T-helper 22 cell (primary cell): ENCODE measurements at places on chromosomes 2 and 18.

GRCh38 chr18:78632111-78632541 is 347.5 kb upstream of the SALL3 start:
- DNase-seq, result no peak

- DNase-seq, result no peak
These were observed 69.1 kb upstream of the ZNF516 start for GRCh38 chr18:76564117-76564516.

- DNase-seq, result no peak
These were observed 462.1 kb upstream of the ID2 start for GRCh38 chr2:8219631-8220355.

GRCh38 chr2:128367601-128368359 is 49.1 kb upstream of the HS6ST1 start:
- DNase-seq, result no peak

- DNase-seq, result no peak
These were observed 57.8 kb upstream of the OTOF start for GRCh38 chr2:26535663-26536275.

DNA sequence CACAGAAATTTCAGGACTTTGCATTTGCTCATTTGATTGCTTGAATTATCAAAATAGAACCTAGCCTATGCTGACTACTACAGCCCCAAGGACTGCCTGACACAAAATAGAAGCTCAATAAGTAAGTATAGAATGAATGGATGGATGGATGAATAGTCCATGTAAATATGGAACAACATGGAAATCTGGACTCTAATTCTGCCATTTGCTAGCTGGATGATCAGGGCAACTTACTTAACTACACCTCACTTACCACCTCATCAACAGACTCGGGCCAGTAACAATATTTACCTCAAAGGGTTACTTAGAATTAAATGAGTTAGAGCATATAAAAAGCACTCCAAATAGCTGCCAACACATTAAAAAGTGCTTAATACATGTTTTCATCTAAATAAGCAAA is 50.6 kb downstream of the NBAS start:
- no peak for DNase-seq

DNA sequence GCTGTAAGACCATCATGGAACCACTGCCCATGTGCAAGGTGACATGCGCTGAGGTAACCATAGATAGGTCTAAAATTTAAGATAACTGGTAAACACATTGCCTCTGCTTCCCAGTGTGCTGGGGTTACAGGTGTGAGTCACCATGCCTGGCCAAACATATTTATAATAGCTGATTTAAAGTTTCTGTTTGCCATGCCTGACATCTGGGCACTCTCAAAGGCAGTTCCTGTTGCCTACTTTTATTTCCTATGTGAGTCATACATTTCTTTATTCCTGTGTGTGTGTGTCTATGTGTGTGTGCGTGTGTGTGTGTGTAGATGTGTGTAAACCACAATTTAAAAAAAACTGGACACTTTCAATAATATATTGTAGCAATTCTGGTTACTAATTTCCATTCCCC is 415.2 kb upstream of the NETO1 start:
- DNase-seq, result no peak

DNA sequence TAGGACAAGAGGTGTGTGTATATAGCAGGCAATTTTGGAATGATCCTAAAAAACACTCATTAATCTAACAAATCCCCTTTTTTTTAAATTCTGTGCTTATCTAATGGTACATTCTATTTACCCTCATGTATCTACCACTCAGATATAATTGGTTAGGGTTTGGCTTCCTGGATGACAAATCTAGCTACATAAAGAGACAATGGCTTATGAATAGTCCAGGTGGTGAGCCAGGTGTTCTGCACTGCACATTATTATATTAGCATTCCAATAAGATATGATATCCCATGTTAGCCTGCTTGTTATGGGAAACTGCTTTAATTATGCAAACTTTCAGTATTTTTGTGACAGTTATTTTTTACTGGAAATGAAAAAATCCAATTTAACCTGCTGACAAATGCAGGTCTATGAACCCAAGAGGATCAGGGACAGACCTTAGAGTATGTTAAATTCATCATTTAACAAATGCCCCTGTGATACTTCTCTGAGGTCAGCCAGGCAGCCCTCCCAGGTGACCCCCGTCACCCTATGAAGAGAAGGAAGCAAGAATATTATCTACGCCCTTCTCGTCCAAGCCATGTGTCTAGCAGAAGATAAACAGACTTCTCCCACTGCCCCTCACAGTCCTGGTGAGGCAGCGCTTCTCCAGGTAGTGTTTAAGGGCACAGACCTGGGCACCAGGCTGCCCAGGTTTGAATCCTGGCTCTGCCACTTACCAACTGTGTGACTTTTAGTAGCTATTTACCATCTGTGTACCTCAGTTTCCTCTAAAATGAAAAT is 83.0 kb downstream of the ADD2 start:
- no peak for DNase-seq

DNA sequence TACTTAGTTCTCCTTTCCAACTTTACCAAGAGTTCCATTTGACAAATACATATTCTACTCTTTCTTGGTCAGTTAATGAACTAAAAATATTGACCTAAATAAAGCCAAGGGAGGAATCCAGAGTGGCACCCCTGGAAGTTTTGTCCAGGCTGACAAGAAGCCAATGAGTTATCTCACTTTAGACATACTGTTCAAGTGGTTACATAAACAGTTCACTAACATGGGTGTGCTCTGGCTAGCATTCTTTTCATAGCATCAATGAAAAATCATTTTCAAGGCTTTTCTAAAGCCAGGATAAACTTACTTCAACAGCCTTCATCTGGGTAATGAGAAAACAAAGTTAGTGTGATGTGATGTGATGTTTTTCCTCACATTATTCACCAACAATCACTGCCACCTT is 649.4 kb downstream of the TDRD15 start:
- DNase-seq, result no peak

GRCh38 chr2:209640358-209640757 is 131.3 kb upstream of the UNC80 start:
- DNase-seq, result no peak

GRCh38 chr2:241986836-241987641 is 117.5 kb downstream of the RTP5 start:
- DNase-seq, result no peak

DNA sequence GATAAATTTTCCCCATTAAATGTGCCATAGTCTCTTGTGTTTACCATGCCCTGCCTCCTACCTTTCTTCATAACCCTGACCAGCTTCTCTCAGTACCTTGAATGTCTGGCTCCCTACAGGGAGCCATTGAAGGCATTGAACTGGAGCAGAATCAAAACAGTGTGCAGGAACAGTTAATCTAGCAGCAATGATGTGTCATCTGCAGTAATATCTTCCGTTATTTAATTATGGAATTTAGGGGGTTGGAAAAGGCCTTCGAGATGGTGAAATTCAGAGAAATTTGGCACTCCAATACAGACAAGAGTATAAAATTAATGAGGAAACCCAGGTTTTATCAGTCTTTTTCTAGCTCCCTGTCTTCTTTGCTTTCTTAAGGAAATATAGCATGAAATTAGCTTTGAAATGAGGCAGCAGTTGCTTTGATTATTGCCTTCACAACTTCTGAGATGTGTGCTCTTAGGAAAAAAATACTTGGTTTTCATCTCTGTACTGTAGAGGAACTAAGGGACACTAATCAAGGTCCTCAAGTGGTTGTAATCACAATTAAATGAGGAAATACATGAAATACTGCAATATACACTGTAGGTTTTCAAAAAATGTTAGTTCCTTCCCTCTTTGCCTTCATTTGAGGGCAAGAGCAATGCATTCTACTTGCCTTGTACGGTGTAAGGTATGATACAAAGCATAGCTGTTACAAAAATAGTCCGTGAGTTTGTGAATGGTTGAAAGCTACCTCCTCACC is 369.1 kb downstream of the SETBP1 start:
- no peak for DNase-seq

DNA sequence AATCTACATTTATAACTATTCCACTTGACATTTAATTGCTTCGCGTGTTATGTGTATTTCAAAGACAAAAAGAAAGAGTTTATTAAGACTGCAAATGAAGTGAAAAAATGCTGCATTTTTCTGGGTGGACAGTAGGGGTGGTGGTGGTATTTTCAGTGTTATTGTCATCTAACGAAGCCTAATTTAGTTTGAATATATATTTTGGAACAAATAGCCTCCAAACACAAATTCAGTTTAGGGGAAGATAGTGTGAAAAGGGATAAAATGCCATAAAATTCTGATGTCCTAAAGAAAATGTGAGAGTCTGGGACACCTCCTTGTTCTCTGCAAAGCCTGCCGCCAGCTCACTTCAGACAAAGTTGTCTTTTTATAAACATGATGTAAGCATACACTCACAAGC is 425.1 kb downstream of the NRXN1 start:
- DNase-seq, result no peak

- no peak for DNase-seq
These were observed 76.9 kb downstream of the CRIM1 start for GRCh38 chr2:36432479-36432878.

DNA sequence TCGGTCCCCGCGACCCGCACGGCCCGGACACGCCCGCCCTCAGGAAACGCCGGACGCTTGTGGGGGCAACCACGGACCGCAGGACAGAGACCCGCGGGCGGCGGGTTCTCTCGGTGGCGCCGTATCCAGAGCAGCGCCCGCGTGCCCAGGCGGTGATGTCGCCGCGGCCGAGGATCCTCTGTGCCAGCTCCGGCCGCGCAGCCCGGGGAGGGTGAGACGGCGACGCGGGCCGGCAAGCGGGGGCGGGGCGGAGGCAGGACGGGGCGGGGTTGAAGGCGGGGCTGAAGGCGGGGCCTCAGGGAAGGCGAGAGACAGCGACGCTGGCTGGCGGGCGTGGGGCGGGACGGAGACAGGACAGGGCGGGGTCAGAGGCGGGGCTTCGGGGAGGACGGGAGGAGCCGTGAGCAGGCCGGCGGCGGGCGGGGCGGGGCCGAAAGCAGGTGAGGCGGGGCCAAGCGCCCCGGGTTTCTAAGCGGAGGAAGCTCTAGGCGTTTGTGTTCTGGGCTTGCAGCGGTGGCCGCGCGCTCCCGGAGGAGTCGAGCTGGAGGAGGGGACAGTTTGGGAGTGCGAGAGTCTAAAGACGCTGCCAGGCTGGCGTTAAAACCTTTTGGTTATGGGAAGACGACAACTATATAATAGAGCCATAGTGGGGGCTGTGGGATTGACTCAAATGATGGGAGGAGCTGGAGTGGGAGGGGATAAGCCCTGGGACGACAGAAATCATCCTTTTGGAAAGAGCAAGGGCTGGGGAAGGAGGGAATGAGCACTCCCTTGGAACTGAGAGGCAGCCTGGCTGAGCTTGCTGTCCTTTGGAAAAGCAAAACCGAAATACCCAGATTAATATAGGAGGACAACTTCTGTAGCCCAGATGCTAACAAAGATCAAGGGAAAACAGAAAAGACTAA is at the start of gene DSEL:
Gene DSEL, minus strand, starts transcription at position 182 of the 905 bp plus-strand sequence. CDS start 2,112 bp downstream, outside the sequence.
- peak; percentile 88 for DNase-seq

DNA sequence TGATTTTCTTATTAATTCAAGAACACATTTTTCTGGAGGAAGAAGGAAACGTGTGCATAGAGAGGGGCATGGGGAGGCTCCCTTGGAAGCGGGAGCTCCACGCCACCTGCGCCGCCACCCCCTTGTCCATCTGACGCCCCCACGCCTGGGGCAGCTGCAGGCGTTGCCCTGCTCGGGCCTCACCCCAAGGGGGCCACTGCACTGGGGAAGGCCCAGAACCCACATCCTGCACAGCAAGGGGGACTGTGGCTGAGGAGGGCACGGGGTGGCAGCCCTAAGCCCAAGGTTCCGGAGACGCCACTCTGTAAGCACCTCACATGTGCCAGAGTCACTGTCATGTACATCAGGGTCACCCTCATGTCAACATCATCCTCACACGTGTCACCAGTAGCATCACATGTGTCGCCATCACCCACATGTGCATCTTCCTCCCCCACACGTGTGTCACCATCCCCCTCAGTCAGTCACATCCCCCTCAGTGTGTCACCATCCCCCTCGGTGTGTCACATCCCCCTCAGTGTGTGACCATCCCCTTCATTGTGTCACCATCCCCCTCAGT is 486.7 kb upstream of the SALL3 start:
- DNase-seq, result no peak

DNA sequence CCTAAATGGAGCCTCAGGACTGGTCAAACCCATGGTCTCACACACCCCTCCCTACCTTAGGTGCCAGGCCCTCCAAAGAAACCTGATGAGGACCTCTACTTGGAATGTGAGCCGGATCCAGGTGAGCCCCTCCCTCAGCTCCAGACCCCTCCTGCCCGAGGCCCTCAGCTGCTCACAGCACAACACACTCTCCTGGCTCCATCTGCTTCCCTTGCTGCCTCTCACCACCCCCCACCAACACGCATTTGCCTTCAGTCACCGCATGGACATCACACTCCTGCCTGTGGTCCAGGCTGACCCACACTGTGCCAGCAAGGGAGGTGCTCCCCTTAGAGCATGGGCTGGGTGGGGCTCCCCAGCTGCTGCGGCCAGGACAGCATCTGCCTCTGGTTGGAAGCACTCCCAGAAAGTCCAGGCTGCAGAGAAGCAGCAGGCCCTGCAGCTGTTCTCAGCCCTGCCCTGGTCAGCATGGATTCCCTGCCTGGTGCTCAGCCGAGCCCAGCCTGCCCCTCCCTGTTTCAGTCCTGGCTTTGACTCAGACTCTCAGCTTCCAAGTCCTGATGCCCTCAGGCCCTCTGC is 15.1 kb downstream of the SH2D6 start:
- no peak for DNase-seq

DNA sequence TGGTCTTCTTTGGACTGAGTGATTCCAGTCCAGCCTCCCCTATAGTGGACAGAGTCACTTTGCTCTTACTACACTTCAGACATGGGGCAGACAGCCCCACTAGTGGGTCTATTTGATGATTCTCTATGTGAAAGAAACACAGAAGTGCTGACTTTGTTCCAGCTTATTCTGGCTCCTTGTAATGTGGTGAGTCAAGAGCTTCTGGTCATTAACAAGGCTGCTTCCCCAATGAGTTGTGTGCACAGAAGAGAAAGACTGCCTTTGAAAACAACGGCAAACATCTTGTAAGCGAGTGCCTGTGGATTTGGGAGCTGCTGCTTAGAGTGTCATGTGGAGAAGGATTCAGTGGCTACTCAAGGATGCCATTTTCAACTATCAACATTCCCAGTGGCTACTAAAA is 39.1 kb downstream of the RMC1 start:
- DNase-seq, result no peak

- no peak for DNase-seq
These were observed 235.4 kb downstream of the PIEZO2 start for GRCh38 chr18:10913919-10914318.

- DNase-seq, result no peak
These were observed 20.4 kb downstream of the MBP start for GRCh38 chr18:77111951-77112746.

DNA sequence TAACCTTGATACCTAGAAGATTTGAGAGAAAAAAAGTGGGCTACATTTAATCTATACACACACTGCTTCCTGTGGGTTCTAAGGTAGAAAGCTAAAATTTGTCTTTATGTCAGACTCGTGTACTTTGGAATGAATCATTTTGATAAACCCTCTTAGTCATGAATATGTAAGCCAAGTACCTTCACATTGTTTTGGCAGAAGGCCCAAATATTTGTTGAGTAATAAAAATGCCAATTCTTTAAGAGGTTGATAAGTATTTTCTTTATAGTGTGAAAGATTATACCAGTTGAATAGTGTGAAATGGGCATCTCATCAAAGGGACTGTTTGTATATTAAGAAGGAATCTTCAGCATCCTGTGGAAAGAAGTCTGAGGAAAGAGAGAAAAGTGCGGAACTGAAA is 1464.7 kb upstream of the ZEB2 start:
- no peak for DNase-seq

- no peak for DNase-seq
These were observed 1.9 kb downstream of the IFIH1 start for GRCh38 chr2:162316590-162316989.

- no peak for DNase-seq
These were observed 1.6 kb upstream of the PUM2 start for GRCh38 chr2:20352230-20352578.

- DNase-seq, result no peak
These were observed 249.0 kb downstream of the ZEB2 start for GRCh38 chr2:144270951-144271350.
